Skin of body (tissue), 3 donors: ENCODE measurements at places on chromosomes 5 and 9. TPM values are rescaled to one million over a fixed set of nuclear protein-coding genes. Genes with fewer than 3 reads are reported as not detected.

DNA sequence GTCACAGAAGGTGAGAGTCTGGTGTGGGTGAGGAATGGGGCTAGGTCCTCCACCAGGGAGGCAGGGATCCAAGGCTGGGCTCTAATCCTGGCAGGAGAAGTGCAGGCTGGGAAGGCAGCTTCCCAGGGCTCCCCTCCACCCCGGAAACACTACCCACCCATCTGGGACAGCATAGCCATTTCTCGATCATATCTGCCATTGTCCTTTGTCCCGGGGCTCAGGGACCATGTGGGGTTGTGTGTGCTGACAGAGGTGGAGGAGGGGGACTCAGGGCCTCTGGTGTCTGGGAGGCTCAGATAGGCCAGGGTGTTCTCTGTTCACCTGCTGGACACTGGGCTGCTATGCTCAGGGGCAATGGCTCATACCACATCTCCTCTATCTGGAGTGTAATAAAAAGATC lies 32.2 kb upstream of the STRBP start:
- DNase-seq = no peak

DNA sequence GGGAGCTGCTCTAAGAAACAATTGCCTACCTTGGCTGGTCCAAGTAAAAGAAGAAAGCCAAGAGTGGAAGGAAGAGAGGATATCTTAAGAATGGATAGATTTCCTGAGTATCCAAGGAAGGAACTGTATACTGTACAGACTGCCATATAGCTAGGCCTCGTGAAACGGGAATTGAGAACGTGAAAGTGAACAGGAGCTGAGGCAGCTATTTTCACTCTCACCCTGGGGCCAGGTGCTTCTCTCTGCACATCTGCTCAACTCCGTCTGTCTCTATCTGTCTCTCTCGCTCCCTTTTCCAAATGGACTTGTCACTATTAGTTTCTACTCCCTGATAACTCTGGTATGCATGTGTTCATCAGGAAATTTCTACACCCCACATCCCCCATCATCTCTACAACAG lies 35.9 kb upstream of the TESK1 start:
- DNase-seq = no peak

DNA sequence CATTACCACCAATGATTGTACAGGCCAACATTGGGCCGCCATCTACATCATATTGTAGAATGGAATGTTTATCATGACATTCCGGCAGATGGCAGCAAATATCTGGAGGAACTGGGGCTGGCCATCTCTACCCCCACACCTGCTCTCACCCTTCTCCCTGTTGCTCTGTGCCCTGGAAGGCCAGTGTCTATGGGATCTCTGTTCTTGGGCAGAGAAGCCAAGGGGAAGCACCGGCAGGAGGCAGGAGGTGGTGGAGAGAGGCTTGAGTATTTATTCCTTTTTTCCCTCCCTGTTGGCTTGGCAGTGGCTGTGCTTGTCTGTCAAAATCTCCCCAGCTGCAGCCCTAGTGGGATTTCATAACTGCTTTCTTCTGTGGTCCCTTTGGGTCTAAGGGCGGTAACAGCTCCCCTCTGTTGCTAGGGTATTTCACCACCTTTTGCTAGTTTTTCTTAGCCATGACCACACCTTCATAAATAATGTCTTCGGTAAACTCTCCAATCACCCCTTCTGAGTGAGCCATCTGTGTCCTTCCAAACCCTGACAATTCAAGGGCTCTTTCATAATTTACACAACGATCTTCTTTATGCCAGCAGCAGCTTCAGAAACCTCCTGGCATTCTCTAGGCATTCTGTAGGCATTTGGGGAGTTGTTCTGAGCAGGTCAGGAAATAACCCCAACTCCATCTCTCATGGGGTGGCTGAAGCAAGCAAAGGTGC lies 225.8 kb downstream of the MELK start:
- DNase-seq = no peak

DNA sequence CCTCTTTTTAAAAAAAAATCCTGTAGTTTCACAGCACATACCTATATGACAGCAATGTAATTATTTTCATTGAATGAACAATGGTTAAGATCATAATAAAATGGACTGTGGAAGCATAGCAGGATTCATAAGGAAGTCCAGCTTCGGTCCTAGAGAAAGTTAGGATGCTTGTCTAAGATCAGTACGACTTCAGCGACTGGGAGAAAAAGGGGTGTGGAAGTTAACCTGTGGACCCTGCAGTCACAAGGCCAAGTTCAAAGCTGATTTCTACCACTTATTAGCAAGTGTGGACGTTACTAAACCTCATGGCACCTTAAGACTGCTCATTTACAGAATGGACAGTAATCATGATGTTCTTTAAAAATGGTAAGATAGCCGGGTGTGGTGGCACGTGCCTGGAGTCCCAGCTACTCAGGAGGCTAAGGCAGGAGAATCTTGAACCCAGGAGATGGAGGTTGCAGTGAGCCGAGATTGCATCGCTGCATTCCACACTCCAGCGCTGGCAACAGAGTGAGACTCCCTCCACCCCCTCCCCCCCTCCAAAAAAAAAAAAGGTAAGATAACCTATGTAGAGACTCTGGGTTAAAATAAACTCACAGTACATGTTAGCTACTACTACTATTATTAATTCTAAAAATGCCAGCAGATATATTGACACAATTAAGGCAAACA lies 71.6 kb upstream of the PCA3 start:
- DNase-seq = no peak

DNA sequence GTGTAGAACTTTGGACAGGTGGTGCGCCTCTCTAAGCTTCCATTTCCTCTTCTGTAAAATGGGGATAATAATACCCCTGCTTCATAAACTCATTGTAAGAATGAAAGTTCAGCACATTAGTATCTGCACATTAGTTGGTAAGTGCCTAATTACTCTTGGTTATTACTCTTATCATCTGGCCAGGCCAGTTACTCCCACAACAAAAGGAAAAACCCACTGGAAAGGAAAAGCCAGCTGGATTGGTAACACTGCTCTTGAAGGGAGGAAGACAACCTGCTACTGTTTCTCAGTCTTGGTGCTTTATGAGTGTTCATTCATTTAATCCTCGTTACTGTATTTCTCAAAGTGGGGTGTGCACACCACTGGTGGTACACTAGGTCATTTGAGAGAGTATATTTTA lies 251.4 kb downstream of the ARHGAP26 start:
- DNase-seq = no peak

DNA sequence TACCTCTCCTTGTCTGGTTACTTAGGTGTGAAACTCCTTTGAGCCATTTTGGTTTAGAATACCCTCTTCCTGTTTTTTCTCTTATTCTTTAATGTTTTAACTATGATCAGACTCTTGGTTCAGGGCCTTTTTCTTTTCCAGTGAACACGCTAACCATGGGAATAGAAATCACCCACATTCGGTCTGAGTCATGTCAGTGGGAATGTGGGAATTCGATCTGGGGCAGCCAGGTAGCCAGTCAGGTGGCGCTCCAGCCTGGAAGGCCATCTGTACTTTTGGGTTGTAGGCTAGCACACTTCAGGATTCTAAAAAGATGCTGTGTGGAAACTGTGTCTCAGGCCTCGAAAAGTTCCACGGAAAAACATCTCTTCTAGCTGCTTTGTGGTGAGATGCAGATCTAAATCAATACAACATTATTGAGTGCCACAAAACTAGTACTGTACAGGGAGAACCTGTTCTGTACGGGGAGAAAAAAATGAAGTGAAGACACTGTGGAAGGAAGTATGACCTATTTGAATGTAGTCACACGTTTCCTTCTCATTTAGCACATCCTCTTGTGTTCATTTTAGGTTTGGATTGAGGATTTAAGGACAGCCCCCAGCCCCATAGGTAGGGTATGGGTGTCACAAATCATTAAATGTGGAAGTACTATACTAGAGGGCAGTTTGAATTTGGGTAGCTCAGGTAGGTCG lies 36.4 kb downstream of the SNX30 start:
- no peak for DNase-seq

DNA sequence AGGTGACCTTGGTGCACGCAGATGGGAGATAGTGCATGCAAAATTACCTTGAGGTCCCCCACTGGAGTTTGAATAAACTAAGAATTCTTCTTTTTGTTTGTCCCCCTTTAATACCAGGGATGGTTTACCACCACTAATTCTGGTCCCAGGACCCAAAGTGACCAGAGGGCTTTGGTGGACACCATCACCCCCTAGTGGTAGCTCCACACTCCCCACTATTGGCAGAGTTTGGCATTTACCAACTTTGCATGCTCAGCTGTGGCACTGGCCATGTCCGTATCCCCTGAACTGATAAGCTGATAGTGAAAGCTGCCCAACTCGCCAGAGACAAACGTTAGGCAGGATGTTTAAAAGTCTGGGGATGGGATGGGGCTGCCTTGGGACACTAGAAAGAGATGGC lies 3.3 kb downstream of the ASTN2 start:
- DNase-seq = no peak

- DNase-seq = no peak
Observed at GRCh38 chr5:38295751-38296150, 37.4 kb downstream of the EGFLAM start.

DNA sequence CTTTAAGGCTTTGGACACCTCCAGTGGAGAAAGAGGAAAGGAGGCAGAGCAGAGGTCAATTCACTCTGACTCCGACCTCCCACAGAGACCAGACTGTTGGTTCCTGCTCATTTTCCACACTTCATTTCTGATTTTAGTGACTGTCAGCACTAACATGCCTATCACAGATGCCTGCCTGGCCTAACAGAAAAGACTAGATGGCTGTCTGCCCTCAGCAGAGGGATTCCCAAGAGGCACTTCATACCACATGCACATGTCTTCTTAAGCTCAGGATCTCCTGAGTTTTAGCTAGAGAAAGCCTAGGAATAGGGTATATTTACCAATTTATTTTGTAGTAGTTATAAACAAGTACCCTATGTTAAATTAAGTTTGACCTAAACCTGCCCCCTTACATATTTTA lies 336.0 kb downstream of the ENC1 start:
- DNase-seq = no peak

GRCh38 chr5:38193015-38193581 lies 65.3 kb upstream of the EGFLAM start:
- peak; percentile 59 for DNase-seq

DNA sequence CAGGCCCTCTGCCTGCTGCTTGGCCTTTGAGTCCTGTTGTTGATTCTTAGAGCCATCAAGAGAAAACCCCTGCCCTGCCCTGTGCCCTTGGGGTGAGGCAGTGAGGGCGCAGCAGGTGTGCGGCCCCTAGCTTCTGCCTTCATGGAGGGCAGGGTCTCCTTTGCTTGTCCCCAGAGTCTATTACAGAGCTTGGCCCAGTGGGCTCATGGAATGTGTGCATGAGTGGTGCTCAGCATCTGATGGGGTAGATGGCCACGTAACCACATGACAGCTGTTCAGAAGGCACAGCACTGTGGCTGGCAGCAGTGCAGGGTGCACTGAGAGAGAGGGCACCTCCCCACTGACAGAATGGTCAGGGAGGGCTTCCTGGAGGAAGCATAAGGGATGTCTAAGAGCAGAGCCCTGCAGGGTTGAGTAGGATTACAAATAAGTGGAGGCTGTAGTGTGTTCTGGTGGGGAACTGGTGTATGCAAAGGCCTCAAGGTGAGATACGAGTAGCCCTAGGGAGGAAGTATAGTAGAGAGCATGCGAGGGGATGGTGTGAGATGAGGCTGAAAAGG lies 70.8 kb downstream of the MACROH2A1 start:
- no peak for DNase-seq

GRCh38 chr9:76572151-76572550 lies 113.2 kb downstream of the GCNT1 start:
- no peak for DNase-seq

DNA sequence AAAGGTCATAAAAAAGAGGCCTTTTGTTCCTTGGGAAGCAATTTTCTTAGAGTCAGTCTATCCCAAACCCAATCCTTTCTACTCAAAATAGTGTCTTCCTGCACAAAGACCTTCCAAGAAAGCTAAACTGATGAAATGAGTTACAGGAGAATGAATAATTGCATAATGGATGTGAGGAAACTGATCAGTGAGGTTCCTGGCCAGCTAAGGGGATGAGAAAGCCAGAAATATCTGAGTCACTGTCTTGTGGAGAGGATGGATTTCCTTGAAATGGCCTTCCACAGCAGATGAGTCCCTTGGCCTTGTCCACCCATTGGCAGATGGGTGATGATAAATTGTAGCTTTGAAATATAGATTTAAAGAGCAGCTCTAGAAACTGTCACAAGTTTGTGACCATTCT lies 756.1 kb downstream of the DNAH5 start:
- no peak for DNase-seq

DNA sequence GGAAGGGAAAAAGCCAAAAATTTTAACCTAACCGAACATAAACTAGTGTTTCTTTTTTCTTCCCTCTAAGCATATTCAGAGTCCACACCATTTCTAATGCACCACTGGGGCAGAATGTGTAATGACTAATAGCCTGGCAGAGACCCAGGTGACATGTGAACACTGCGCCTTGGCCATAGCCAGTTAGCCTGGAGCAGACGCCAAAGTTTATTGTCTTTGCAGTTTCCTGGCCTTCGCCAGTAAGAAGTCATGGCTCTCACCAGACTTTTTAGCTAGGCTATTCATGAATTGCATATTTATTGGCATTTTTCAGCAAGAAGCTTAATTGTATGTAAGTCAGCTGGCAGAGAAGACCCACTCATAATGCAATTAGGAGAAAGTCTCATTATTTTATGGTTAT lies 182.8 kb upstream of the SLC27A6 start:
- peak; percentile 31 for DNase-seq

GRCh38 chr5:38622723-38623129 lies 66.3 kb upstream of the LIFR start:
- no peak for DNase-seq

- DNase-seq = no peak
Observed at GRCh38 chr5:25150819-25151218, 506.0 kb upstream of the CDH10 start.

GRCh38 chr5:149855366-149855765 lies 89.2 kb downstream of the PDE6A start:
- DNase-seq = peak; percentile 19

GRCh38 chr5:120789918-120790317 lies 325.8 kb downstream of the PRR16 start:
- no peak for DNase-seq

- no peak for DNase-seq
Observed at GRCh38 chr5:179371121-179371510, 25.9 kb upstream of the ADAMTS2 start.

DNA sequence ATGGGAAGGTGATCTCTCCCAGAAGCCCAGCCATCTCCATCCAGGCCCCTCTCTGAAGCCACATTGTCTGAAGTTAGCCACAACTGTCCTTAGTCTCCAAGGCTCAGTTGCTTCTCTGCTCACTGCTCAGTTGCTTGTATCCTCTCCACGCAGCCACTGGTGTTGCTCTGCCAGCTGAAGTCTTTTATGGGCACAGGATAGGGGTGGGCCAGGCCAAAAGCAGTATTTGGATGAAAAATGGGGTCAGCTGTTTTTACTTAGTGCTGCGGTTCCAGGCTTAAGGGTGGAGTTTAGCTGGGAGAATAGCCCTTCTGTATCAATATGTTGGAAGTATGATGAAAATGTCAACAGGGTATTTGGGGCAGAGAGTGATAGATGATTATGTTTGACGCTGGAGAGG lies 168.8 kb upstream of the PPP1R2B start:
- no peak for DNase-seq

- no peak for DNase-seq
Observed at GRCh38 chr5:28726815-28727214, 1688.4 kb upstream of the CDH9 start.

GRCh38 chr5:139739150-139739974 lies 56.2 kb upstream of the PSD2 start:
- no peak for DNase-seq

PDGFRB gene
- total RNA-seq = 90.9 TPM

FBP2 gene
- 5.5 TPM for total RNA-seq

PPP1R26 gene
- 6.8 TPM for total RNA-seq

ASPN gene
- total RNA-seq = 197 TPM

OCLN gene
- total RNA-seq = 22.6 TPM

BRD8 gene
- 34.7 TPM for total RNA-seq

C5orf15 gene
- 44.2 TPM for total RNA-seq

TAS2R1 gene
- total RNA-seq = not detected

DCANP1 gene
- not detected for total RNA-seq

FAM200C gene
- total RNA-seq = 10.5 TPM

FOXD4L3 gene
- total RNA-seq = not detected
